Left kidney (tissue), 8 donors: ENCODE measurements at places on chromosomes 1 and 21.

DNA sequence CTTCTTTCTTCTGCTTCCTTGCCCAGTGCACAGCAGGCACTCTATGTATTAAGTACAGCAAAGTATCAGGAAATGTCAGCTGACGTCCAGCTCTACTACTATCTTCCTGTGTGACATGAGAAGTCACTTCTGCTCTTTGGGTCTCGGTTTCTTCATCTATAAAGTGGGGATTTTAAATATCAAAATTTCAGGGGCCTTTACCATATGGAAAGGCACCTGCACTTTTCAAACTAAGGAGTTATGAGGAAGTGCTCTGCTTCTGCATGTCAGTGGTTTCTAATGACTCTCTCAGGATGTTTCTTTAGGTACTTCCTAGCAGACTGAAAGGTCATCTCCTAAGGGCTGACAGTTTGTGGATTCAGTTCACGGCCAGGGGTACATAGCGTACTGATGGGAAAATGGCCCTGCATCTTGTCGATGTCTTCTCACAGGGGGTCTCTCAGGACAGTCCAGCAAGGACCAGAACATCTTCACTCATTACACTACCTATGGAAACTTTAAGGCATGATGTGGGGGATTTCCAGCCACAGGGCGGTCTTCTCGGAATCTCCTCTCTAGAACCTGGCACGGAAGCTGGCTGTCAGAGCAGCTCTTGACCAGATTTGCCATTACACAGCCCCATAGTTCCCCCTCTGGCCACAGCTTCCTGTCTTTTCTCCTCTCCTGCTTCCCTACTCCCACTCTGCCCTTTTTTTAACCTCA is 42.0 kb upstream of the MTF1 start:
- no peak for DNase-seq

- no peak for DNase-seq
Measured at GRCh38 chr1:99540744-99541143, 105.2 kb upstream of the PALMD start.

DNA sequence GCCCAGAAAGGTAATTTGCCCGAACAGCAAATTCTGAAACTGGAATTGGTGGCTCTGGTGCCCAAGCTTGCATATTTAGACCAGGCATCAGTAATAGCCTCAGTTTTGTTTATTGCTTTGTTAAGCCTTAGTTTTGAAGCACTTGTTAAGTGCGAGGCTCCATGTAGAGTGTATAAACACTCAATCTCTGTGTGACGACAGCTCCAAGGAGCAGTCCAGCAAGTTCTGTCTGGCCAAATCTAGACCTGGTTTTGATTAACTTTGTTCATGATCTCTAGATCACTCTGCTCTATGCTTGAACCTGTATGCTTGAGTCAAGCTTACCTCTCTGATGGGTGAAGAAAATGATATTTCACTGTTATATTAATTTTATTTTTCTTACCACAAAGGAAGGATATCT is 37.4 kb downstream of the DOP1B start:
- no peak for DNase-seq

DNA sequence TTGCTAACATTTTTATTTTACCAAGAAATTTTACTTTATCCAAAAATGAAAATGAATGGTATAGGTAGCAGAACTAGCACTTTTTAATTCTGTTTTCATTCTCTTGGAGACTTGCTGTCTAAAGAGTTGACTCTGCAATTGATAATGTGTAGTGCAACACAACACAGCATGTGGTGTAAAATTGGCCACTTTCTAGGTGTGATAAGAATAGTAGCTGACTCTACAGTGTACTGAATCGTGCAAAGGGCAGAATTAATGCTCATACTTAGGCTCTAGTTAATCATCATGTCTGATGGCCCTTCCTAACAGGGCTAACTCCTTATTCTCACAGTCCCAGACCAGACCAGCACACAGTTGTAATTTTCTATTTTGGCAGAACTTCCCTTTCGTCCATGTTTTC is 140.5 kb downstream of the NEK7 start:
- DNase-seq = no peak

GRCh38 chr21:45549626-45550463 is 7.6 kb upstream of the SLC19A1 start:
- DNase-seq = no peak

GRCh38 chr1:234458352-234459017 is 20.5 kb downstream of the TARBP1 start:
- DNase-seq = no peak

DNA sequence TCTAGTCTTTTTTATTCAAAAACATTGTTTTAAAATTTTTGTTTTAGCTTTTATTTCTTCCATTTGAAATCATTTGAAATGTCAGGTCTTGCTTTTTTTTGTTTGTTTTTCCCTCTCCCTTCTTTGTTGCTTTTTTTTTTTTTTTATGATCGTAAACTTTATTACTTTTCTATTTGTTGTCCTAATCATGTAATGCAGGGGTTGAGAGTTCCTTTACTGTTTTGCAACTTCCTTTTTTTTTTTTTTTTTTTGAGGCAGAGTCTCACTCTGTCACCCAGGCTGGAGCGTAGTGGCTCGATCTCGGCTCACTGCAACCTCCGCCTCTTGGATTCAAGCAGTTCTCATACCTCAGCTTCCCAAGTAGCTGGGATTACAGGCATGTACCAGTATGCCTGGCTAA is 24.8 kb downstream of the IVNS1ABP start:
- no peak for DNase-seq

DNA sequence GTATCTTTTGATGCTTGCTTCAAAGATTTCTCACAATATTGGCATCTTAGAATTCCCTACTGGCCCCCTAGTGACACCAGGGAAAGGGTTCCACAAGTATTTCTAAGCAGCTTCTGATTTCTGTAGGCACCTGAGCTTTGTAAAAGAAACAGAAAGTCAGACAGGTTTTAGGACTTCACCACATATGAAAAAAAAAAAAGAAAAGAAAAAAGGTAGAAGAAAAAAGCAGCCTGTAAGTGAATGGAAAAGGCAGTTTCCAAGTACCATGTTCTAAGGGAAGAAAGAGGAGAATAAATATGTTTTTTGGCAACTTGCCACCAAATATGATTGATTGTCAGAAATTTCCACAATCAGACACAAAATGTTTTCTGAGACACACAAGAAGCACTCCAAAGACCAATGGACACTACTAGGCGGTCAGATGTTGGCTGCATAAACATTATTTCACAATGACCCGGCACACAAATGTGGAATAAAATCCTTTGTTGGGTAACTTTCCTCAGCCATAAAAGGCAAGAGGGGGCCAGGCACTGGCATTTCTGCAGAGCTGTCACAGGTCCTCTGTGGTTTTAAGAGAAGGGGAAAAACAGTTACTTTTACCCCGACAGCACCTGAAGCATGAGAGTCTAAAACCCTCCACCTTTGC is 12.7 kb upstream of the CPLANE2 start:
- no peak for DNase-seq

DNA sequence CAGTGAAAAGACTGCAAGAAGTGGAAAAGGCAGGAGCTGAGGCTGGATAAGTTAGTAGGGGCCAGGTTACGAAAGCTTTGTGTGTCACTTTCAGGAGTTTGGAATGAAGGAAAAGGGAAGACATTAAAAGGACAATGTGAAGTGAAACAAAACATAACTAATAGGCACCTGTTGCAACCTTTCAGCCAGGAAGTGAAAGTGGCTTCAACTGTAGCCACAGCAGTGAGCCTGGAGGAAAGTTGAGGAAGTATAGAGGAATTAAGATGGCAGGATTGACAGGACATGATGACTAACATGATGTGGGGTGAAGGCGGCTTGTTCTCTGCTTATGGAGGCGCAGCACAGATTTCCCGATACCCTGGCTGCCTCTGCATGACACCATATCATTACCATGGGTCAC is 68.9 kb downstream of the C4BPA start:
- DNase-seq = no peak

DNA sequence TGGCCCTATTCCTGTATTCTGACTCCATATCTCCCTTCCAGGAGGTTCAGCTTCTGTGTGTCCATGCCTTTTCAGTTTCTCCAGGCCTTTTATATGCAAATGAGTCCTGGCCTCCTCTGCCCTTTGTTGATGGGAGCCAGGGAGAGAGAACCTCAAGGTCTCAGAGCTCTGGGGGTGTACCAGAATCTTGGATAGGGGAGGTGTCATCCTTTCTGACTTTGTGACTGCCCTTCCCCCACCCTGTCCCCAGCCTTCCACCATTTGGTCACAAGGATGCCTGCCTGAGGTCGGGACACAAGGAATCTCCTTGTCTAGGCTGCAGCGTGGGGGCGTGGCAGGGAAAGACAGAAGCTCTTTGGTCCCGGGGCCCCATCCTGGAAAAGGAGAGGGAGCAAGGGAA is 18.6 kb downstream of the LURAP1 start:
- DNase-seq = no peak
